Hair follicular keratinocyte (primary cell): ENCODE measurements at places on chromosomes 6 and 20. TPM values are rescaled to one million over a fixed set of nuclear protein-coding genes. Genes with fewer than 3 reads are reported as not detected.

The TFAP2B gene
- total RNA-seq, result 0.53 and 0.70 TPM in 2 replicates

The SIRPA gene
- total RNA-seq, result 27.8 and 36.1 TPM in 2 replicates

The RIPOR3 gene
- 0.04 TPM in 1 of 2 replicates, not detected in the other for total RNA-seq

The DEF6 gene
- total RNA-seq, result 41.9 and 52.8 TPM in 2 replicates

The MCM8 gene
- 8.1 and 12.2 TPM in 2 replicates for total RNA-seq

The ADTRP gene
- 27.0 and 75.8 TPM in 2 replicates for total RNA-seq

The BMP7 gene
- not detected in 2 replicates for total RNA-seq

The SCRT2 gene
- total RNA-seq, result not detected in 2 replicates

The FNDC11 gene
- total RNA-seq, result 1.1 and 1.7 TPM in 2 replicates

The SYNDIG1 gene
- 0.27 and 5.9 TPM in 2 replicates for total RNA-seq

The PRDM13 gene
- total RNA-seq, result 0.08 TPM in 1 of 2 replicates, not detected in the other

The SLC17A1 gene
- not detected in 2 replicates for total RNA-seq

The FAM83B gene
- total RNA-seq, result 35.7 and 44.0 TPM in 2 replicates

The DNAAF9 gene
- 6.3 and 7.7 TPM in 2 replicates for total RNA-seq

The TGM2 gene
- 6.0 and 31.0 TPM in 2 replicates for total RNA-seq

The ZFP57 gene
- 12.7 and 14.2 TPM in 2 replicates for total RNA-seq

The DLL1 gene
- total RNA-seq, result 19.4 and 37.1 TPM in 2 replicates

The TRAM2 gene
- total RNA-seq, result 12.0 and 14.8 TPM in 2 replicates

The CST7 gene
- total RNA-seq, result not detected in 2 replicates

The OPN5 gene
- total RNA-seq, result not detected in 2 replicates

The FOXP4 gene
- 3.4 and 5.9 TPM in 2 replicates for total RNA-seq

The IMPG1 gene
- not detected in 2 replicates for total RNA-seq

The NSFL1C gene
- total RNA-seq, result 34.8 and 53.7 TPM in 2 replicates

The RIPPLY2 gene
- 0.11 TPM in 1 of 2 replicates, not detected in the other for total RNA-seq

The PRDM1 gene
- total RNA-seq, result 2.7 and 10.5 TPM in 2 replicates

The SLC32A1 gene
- not detected in 2 replicates for total RNA-seq

The AVP gene
- not detected in 2 replicates for total RNA-seq

The CRYBG1 gene
- 64.1 and 87.6 TPM in 2 replicates for total RNA-seq

The BCAS4 gene
- total RNA-seq, result 12.5 and 16.8 TPM in 2 replicates

The CTCFL gene
- total RNA-seq, result not detected in 2 replicates

The ZNF184 gene
- total RNA-seq, result 3.1 and 3.4 TPM in 2 replicates

The RSPO3 gene
- not detected in 2 replicates for total RNA-seq

The TBC1D7 gene
- total RNA-seq, result 16.4 and 16.7 TPM in 2 replicates

The HCK gene
- total RNA-seq, result not detected in 2 replicates

The CST4 gene
- total RNA-seq, result not detected in 2 replicates

The ZNF341 gene
- 1.6 and 1.9 TPM in 2 replicates for total RNA-seq

The VIP gene
- total RNA-seq, result not detected in 2 replicates

The PAX1 gene
- total RNA-seq, result not detected in 2 replicates

The ADGB gene
- not detected in 2 replicates for total RNA-seq
